ENCODE measurements at places on chromosomes 11 and 22. TPM values are rescaled to one million over a fixed set of nuclear protein-coding genes. Genes with fewer than 3 reads are reported as not detected.

NPTXR gene
- polyA plus RNA-seq: 1.1 TPM

DEUP1 gene
- polyA plus RNA-seq: not detected

EEF1G gene
- polyA plus RNA-seq: 1,634 TPM

USP2 gene
- 1.3 TPM for polyA plus RNA-seq

TRIM29 gene
- polyA plus RNA-seq: 315 TPM

TMEM225 gene
- not detected for polyA plus RNA-seq

CXCR5 gene
- polyA plus RNA-seq: not detected

MS4A1 gene
- polyA plus RNA-seq: not detected

TMEM151A gene
- 0.06 TPM for polyA plus RNA-seq

C11orf97 gene
- not detected for polyA plus RNA-seq

TRIM51 gene
- polyA plus RNA-seq: not detected

KCNJ11 gene
- 0.06 TPM for polyA plus RNA-seq

ELFN2 gene
- polyA plus RNA-seq: 3.2 TPM

SLC25A18 gene
- 0.12 TPM for polyA plus RNA-seq

HSPB2 gene
- polyA plus RNA-seq: 0.16 TPM

DNA sequence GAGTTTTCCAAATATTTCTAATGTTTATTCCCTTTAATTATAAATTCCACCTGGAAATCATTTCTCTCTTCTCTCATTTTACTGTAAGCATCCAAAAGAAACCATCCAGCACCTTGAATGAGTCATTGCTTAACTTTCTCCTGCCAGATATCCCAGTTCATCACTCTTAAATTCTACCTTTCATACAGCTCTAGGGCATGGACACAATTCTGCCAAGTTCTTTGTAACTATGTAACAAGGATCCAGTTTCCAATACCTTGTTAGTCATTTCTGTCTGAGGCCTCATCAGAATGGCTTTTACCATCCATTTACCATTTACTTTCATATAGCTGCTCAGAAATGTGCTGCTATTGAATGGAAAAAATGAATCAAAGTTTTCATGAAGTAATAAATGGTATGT lies 455.4 kb upstream of the TENM4 start:
- DNase-seq: peak; percentile 31

DNA sequence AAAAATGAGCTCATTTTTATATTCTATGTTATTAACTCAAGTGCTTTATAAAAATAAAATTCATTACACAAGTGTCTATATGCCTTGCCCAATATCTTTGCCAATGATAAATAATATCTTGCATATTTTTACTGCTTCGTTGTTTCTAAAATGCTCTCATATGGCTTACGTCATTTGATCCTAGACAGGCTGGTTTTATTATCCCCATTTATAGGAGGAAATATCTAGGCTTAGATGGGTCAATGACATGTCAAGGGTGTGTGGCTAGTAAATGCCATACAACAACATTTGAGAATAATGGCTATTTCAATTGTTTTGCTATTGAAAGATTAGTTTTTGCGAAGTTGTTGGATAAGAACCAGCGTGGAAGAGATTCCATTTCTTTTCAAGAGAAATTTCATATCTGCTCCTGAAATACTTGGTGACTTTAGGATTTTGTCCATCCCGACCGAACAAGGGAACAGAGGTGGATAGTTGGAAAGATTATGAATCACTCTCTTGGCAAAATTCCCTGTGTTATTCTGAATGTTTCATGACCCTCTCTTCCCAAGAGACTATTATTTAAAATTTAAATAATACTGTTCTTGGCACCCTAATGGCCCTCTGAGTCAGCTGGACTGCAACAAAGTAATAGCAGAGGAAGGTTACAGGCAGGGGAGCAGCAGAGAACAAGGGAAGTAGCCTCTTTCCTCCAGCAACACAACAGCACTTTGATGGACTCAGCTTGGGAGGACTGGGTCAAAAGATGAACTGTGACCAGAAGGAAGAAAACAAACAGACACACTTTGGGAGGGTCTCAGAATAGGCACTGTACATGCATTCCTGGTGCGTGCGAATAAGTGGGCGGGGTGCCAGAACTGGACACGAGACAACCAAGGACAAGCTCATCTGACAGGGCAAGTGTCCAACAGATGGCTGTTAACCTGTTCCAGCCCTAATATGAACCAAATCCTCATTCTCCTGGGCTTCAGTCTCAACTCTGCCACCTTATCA lies 94.5 kb downstream of the ME3 start:
- DNase-seq: peak; percentile 70

- no peak for DNase-seq
These were observed 430 bp downstream of the CDC42EP1 start for GRCh38 chr22:37560608-37561211.

- peak; percentile 88 for DNase-seq
These were observed 2.8 kb upstream of the ROBO4 start for GRCh38 chr11:124900464-124900863.

DNA sequence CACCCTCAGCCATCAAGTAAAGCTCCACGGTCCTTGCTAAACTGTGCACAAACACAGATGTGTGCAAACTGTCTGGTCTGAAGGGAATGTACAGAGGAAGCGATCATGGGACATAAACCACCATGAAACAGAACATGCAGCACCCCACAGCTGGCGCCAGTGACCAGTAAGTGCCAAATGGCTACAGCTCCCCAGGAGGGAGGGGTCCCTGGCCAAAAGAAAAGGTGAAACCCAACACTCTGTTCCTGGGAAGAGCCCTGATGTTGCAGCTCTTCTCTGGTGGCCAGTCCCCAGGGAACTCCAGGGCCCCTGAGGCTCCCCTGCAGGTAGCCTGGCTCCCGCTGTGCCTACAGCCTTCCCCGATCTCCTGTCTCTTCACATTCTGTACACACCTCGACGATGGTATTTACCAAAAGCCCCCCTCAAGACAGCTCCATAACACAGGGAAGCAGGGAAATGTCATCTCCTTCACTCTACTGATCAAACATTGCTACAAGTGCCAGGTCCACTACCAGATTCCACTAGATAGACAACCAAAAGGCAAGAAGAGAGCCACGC lies 2.9 kb downstream of the DGCR6L start:
- DNase-seq: no peak

GRCh38 chr11:114820621-114821020 lies 142.3 kb downstream of the NXPE2 start:
- no peak for DNase-seq

- no peak for DNase-seq
These were observed 1.4 kb downstream of the MDK start for GRCh38 chr11:46382646-46383403.

- no peak for DNase-seq
These were observed 97.7 kb upstream of the TOP3B start for GRCh38 chr22:22080270-22080669.

GRCh38 chr11:85236211-85236610 lies 390.9 kb downstream of the DLG2 start:
- DNase-seq: no peak

- no peak for DNase-seq
These were observed 73.1 kb upstream of the KIRREL3 start for GRCh38 chr11:127073621-127074020.

- no peak for DNase-seq
These were observed 71.5 kb downstream of the CYTH4 start for GRCh38 chr22:37353839-37354238.

DNA sequence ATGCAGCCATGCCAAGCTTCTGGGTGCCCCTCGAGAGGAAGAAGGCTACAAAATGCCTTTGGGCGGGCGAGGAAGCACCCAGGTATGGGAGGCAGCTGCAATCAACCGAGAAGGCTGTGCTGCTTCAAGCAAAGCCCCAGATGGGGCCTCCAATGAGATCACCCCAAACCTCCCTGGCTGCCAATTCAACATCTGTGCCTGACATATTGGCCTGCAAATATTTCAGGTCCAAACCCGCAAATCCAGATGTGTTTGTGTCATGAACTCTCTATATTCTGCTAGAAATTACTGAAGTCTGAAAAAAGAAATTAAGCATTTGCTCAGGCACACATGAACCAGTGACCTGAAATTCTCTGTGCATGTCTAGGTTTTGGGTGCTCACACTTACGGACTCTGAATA lies 78.8 kb upstream of the RCN1 start:
- DNase-seq: no peak

DNA sequence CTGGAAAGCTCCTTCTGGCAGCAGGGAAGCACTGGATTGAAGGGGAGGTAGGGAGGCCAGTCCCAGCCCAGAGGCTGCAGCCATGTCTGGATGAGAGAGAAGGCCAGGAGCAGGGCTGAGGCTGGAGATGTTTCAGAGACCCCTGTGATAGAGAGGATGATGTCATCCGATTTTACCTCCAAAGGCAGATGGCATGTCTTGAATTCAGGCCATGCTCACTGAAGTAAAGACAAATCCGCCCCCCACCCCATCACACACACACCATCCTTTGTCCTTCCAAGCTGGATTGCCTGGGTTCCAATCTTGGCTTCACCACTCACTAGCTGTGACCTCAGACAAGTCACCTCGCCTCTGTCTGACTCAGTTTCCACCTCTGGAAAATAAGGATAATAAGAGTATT lies 47.2 kb downstream of the TP53I11 start:
- no peak for DNase-seq

DNA sequence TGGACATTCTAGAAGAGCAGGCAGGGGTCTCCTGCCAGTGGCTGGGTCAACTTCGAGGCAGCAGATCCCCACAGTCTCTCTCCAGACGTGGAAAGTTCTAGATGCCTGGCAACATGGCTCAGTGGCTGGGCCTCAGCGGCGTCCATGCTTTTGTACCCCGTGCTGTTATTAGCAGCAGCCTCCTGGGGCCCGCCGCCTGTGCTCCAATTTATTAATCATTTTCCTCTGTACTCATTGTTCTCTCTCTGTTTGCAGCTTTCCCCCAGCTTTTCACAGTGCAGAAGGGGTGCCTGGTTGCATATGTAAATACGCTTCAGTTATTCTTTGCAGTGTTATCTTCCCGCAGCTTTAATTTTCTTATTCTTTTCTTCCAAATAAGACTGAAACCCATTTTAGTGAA lies 515.1 kb downstream of the TBC1D22A start:
- DNase-seq: no peak

DNA sequence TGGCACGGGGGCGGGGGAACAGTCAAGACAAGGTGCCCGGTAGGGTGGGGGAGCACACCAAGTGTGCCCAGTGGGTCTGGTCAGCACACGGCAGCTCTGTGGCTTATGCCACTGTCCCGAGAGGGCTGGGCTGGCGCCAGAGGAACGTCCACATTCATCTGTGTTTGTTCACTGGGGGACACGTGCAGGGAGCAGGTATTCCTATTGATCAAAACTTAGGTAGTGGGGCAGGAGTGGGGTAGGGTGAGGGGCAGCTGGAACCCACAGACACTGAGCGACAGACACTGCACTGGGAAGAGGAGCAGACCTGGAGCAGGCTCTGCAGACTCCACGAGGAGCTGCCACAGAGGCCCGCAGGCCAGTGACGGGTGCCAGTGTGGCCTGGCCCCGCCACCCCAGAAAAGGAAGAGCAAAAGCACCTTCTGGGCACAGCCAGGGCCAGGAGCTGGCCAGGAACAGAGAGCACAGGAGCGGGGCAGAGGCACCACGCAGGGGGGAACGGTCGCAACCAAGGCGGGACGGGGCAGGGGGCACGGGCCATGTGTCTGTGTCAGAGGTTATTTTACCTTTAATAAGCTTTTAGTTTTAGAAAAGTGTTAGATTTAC lies 2.1 kb upstream of the MOB2 start:
- no peak for DNase-seq

DNA sequence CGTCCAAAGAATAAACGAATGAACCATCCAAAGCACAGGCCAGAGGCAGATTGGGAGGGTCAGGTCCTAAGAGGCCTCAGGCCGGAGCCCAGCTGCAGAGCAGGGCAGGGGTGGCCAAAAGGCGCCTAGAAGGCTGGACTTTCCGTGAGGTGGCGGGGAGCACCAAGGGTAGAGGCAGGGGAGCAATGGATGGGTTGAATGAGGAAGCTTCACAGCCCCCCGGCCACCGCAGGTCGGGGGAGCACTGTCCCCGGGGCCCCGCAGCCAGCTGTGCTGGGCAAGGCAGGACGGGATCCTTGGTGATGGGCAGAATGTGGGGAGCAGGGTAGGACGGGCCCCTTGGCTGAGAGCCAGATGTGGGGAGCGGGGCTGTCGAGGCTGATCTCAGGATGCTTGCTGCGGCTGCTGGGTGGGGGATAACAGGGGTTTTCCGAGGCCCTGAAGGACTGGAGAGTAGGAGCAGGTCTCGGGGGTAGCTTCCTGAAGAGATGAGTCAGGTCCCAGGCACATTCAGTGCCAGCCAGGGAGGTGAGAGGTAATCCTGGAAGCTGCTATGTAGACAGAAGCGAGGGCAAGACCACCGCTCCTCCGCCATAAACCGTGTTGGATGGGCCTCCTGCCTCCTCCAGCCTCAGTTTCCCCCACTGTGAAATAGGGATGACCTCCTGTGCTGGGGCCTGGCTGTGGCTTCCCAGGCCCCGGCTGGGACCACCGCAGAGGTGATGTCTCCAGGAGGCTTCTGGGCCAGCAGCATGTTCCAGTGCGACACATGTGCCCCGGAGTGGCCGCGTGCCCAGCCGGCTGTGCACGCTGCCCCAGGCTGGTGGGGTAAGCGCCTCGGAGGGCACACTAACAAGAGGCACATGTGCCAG lies 34.6 kb upstream of the KCNQ1OT1 start:
- no peak for DNase-seq

- DNase-seq: peak; percentile 26
These were observed 33.5 kb upstream of the CAT start for GRCh38 chr11:34405079-34405858.

DNA sequence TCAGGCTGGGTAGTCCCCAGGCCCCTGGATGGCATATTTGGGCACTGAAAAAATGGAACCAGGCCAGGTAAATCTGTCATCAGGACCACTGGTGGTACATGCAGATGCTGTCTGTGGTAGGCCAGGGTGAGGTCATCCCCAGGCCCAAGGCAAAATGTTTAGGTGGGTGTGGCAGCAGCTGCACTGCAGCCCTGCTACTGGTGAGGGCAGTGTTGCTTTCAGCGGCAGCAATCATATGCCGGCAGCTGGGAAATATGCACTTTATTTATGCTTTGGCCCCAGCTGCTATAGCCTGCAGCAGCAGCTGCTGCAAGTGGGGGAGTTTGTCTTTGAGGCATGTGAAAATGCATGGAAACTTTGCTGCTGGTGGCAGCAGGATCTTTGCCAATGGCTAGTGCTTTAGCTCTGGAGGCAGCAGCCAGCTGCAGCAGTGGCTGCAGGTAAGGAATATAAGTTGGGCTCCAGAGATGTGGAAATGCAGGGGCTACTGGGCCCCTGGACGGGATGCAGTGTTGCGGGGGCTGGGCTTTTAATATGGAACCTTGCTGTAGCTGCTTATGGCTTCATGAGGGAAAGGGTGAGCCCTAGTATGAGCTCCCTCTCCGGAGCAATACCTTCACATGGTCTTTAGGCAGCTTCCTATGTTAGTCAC lies 365.7 kb upstream of the CADM1 start:
- DNase-seq: peak; percentile 17

DNA sequence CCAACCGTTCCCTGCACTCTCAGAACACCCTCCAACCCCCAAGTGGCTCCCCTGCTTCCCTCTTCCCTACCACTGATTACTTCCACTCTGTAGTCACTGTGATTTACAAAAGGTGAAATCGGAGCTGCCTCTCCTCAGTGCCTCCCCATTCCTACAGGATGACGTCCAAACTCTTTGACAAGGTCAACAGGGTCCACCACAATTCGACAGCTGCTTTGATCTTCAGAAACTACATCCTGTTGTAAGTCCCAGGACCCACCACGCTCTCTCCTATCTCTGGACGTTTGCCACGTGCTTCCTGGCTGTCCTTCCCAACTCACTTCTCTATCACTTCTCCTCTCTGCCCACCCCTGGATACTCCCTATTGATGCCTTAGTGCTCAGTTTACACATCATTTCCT lies 85.0 kb upstream of the EIF3D start:
- DNase-seq: no peak

- no peak for DNase-seq
These were observed 357.2 kb downstream of the OPCML start for GRCh38 chr11:133175103-133175502.

- DNase-seq: no peak
These were observed 12.1 kb upstream of the XBP1 start for GRCh38 chr22:28812516-28812915.
